WTC11 (cell line): ENCODE measurements at places on chromosomes 11 and 22.
A peak's percentile ranks its signal among the peaks of the same experiment; 100 is the strongest.

DNA sequence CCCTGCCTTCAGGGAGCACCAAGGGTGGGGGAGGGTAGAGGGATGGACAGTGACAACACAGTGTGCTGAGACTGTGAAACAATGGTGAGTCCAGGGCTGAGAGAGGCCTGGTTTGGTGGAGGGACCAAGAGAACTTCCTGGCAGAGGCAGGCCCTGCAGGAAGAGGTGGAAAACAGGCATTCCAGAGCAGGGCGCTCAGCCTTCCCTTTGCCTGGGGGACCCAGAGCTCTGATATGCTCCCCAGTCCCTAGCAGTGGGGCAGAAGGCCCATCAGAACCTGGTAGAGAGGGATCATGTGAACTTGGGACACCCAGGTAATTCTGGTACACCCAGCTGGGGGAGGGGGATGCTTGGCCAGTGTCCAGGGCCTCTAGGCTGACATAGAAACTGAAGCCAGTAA lies 17.2 kb upstream of the UVRAG start:
- no peak for DNase-seq

DNA sequence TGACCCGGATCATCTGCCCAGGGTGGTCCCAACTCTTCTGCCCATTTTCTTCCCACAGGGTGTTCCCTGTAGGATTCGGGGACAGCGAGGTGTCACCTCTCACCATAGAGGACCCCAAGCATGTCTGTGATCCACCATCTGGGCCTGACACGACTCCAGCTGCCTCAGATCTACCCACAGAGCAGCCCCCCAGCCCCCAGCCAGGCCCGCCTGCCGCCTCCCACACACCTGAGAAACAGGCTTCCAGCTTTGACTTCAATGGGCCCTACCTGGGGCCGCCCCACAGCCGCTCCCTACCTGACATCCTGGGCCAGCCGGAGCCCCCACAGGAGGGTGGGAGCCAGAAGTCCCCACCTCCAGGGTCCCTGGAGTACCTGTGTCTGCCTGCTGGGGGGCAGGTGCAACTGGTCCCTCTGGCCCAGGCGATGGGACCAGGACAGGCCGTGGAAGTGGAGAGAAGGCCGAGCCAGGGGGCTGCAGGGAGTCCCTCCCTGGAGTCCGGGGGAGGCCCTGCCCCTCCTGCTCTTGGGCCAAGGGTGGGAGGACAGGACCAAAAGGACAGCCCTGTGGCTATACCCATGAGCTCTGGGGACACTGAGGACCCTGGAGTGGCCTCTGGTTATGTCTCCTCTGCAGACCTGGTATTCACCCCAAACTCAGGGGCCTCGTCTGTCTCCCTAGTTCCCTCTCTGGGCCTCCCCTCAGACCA lies 24.0 kb downstream of the CSF2RB start:
- DNase-seq, result no peak

DNA sequence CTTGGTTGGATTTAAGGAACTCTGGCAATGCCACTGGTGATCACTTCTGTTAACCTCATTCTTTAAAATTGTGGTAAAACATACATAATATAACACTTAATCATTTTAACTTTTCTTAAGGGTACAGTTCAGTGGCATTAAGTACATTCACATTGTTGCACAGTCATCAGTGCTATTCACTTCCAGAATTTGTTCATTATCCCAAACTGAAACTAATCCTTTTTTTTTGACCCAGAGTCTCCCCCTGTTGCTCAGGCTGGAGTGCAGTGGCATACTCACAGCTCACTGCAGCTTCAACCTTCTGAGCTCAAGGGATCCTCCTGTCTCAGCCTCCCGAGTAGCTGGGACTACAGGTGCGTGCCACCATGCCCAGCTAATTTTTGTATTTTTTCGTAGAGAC lies 10.6 kb downstream of the ELF5 start:
- no peak for DNase-seq

DNA sequence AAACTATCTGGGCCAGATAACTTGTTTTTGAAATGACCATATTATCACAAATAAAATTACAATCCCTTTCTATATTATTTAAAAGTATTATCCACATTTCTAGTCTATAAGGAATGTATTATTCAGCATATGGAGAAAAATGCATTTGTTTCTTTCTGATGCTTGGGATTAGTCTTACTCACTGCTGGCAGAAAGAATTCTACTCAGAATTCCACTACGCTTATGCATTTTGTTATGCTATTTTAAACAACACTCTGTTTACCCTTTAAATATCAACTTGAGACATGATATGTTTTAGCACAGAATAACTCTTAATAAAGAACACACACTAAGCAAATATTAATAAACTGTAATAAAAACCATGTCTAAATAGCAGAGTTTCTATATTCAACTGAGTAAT lies 77.6 kb upstream of the ANO3 start:
- DNase-seq, result no peak

DNA sequence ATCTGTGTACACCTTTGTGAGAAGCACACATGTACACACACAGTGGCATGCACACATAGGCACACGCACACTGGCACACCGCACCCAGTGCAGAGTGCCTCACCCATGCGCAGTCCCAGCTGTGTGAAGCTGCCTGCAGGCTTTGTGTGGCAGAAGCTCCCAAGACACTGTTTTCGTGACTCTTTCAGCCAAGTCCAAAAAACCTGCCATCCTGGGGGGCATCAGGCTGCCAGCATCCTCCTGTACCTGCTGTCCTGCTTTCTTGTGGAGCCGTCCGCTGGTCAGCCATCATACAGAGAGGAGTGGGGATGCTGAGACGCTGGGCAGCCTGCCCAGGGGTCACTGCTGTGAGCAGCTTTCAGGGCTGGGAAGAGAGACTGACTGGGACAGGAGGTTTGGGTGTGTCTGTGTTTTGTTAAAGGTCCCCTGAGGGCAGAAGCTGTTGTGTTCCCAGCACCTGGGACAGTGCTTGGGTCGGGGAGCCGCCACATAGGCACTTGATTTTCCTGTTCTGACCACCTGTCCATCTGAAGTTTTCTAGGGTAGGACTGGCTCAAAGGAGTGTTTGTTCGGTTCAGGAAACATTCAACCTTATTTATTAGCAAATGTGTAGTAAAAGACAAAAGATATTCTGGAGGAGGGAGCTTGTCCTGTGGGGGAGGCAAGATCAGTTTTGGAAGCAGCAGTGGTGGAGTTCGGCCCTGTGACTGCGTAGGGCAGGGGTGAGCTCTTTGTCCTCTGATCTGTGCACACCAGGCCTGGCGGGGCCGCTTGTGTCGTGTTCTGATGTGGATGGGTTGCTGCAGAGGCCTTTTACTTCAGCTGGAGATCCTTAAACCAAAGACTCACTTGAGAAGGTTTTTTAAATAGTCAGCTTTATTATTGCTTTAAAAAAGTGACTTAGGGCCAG lies 29.7 kb downstream of the AP2A2 start:
- DNase-seq, result no peak

DNA sequence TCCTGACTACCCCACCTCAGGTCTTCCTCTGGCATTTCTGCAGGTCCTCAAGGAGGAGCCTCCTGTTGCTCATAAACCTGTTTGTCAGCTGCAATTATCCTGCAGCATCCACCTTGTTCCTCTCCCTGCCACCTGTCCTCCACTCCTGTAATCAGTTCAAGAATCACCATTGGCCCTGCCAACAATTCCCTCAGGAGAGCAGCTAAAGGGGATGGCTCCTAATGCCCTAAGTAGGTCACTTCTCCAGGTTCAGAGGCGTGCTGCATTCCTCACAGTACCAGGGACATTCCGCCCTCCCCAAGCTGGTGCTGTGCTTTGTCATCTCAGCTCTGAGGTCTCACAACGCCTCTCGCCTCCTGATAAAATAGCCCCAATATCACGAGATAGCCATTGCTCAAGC lies 2.1 kb downstream of the CLDN25 start:
- DNase-seq, result no peak

DNA sequence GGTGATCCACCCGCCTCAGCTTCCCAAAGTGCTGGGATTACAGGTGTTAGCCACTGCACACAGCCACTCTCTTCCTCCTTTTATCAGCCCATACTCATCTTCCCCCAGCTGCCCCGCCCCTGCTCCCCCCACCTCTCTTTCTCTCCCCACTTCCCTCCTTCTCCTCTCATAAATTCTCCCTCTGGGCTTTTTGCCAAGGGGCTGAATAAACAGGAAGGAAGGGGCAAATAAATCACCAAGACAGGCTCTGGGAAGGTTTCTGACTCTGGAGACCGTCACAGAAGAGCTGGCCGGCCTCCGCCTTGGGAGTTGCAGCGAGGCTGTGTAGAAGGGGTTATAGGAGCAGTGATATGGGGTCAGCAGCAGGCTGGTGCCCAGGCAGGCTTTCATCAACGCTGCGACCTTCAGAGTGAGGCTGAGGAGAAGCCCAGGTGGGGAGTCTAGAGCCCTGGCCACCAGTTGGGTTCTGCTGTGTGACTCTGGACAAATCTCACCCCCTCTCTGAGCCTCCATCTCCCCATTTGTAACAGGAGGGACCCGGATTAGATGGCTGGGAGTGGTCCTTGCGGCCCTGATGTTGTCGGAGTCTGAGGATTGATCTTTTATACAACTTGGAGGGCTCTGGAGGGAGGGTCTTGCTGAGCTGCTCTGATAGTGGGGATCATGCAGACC lies 62.6 kb upstream of the RASD2 start:
- no peak for DNase-seq

DNA sequence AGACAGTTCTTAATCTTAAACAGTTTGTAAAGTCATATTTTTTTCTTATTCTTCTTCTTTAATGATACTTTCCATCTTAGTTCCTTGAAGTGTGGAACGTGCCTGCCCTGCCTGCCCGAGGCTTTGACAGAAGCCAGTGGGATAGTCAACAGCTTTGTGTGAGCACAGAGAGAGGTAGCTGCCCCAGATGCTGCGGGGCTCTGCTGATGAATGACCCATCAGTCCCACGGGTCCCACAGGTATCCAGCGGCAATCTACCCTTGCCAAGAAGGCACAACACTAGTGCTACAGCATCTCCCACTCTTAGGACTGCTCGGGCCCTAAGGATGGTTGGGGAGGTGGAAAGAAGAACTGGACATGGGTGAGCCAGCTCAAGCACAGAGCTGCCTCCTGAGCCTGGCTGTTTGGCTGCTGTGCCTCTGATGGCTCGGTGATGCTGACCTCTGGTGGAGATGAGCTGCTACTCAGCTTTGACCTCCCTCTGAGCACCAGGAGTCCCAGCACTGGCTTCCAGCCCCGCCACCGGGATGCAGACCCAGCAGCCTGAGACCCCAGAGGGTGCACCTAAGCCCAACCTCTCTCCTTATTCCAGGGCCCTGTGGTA lies 11.8 kb upstream of the APLNR start:
- DNase-seq, result peak; percentile 88

GRCh38 chr22:21686634-21687393 lies 21.0 kb downstream of the PPIL2 start:
- DNase-seq, result no peak

- DNase-seq, result peak; percentile 1
Measured at GRCh38 chr11:67654225-67654624, 3.7 kb upstream of the ACY3 start.

DNA sequence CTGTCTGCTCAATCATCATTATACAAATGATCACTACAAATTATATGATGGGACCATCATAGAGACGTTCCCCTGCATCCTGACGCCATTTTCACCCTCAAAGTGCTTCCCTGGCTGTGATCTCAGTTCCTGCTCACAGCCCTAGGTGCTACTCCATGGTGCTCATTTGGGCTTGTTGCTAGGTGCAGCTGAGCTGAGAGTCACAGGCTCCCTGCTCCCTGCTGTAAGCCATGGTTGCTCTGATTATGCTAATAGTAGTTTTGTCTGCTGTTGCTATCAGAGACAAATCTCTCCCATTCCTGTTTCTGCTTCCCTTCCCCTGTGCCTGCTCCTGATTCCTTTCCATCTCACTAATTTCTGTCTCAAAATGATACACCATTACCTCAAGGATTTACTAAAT lies 474.3 kb downstream of the METTL15 start:
- DNase-seq, result no peak

- DNase-seq, result no peak
Measured at GRCh38 chr11:117009905-117010605, 88.2 kb downstream of the SIK3 start.

DNA sequence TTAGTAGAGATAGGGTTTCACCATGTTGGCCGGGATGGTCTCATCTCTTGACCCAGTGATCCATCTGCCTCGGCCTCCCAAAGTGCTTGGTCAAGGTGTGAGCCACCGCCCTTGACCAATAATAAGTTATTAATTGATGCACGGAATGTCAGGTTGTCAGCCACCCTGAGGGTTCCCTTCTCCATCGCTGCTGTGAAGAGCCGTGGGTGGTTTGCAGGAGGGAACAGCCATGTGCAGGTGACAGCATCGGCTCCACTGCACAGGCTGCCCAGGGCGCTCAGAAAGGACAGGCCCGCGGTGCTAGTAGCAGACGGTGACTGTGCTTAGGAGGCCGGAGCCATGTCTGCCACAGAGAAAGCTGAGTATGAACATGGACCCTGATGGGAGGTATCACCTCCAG lies 814.0 kb downstream of the BRD1 start:
- DNase-seq, result no peak

DNA sequence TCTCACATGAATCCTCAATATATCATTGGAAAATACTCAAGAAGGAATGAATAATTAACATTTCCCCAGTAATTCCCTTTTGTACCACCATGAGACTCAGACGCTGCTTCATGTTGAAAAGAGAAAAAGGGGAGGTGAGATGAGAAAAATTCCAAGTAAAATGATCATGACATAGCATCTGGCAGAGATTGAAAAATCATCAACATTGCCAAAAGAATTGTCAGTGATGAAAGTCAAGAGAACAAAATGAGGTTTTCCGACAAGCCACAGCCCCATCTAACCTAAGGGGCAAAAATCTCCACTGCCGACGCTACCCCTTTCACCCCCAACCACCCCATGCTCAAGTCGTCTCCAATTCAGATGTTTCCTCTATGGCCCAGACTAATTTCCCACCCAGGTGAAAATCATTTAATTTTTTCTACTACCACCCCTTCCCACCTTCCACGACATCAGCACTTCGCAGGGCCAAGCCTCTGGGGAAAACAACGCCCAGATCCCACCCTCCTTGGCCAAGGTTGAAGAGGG lies 1.2 kb downstream of the RAB6A start:
- no peak for DNase-seq
